ENCODE measurements at places on chromosomes 3 and 15.

DNA sequence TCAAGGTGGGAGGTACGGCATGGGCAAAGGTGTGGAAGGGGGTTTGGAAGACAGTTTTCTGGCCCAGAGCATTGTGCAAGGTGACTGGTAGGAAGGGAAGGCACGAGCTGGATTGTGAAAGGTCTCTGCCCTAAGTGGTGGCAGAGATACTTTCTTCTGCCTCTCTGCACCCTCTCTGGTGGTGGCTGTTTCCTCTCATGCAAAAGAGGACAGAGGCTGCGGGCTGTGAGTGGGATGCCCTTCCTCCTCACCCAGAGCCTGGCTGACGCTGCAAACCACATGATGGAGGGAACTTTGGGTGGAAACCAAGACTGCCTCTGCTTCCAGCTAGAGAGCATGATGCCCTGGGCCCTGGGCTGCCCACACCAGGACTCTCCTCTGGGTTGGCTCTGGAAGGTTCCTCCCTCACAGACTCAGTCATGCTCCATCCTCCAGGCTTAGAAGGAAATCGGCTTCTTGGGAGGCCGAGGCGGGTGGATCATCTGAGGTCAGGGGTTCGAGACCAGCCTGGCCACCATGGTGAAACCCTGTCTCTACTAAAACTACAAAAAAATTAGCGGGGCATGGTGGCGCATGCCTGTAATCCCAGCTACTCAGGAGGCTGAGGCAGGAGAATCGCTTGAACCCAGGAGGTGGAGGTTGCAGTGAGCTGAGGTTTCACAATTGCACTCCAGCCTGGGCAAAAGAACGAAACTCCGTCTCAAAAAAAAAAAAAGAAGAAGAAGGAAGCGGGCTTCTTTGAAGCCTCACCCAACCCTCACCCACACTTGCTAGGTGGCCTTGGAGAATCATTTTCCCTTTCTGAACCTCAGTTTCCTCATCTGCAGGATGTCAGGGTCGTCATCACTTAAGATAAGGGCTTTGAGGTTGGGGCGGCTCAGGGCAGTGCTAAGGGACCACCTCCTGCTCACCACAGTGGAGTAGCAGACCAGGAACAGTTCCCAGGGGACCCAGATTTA, 8.3 kb downstream of the PSTPIP1 start:
- no peak for DNase-seq

- peak; percentile 3 for DNase-seq
Measured at GRCh38 chr3:74067296-74067695, 442.6 kb upstream of the PDZRN3 start.

DNA sequence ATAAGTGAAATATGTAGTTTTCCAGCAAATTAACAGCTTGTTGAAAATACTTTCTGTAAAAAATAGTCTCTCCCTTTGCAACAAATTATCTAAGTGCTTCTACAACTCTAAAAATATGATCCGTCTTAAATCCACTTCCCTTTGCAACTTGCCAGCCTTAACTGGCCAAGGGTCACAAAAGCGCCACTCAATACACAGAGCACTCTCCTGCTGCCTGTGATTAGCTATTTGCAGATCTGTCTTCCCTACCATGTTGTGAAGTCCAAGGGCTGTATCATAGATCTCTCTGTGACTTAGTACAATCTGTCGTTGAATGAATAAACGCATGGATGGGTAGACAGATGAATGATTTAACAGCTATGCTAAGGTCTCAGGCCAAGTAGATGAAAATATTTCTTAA, 76.2 kb downstream of the ITGB5 start:
- DNase-seq = no peak

DNA sequence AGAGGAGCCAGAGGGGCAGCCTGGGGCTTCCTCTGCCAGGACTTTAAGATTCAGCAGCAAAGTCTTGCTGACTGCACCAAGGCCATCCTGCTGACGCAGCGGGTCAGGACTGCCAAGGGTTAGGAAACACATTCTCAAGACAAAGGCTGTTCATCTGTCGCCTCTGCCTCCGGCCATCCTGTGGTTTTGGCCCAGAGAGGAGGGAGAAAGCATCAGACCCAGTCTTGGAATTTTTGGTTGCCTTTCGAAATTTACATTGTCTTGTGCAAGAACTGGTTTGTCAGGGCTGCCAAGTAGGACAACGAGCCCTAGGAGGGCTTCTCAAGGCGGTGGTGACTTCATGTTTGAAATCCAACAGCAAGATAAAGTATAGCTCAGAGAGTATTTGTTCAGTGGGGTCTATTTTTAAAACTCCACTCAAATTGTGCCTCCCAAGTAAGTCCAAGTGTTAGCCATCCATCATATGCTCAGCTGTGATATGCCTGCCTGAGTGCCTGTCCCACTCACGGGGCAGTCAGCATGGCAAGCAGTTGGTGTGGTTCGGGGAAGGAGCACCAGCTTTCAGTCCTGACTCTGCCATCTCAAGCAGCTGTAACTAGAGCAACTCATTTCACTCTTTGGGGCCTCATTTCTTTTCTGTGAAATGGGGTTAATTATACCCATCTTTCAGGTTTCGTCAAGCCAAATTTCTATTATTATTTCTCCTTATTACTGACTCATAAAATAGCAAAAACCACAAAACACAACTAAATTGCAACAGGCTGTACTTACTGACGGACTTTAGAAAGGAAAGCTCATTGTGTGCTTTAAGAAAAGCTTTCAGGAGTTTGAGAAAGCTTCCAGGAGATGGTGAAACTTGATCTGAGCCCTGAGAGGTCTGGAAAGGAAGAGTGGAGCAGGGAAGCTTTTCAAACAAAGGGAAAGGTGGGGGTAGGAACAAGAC, 42.4 kb upstream of the RHO start:
- peak; percentile 97 for DNase-seq

- no peak for DNase-seq
Measured at GRCh38 chr3:189076449-189076848, 95.3 kb upstream of the TPRG1 start.

DNA sequence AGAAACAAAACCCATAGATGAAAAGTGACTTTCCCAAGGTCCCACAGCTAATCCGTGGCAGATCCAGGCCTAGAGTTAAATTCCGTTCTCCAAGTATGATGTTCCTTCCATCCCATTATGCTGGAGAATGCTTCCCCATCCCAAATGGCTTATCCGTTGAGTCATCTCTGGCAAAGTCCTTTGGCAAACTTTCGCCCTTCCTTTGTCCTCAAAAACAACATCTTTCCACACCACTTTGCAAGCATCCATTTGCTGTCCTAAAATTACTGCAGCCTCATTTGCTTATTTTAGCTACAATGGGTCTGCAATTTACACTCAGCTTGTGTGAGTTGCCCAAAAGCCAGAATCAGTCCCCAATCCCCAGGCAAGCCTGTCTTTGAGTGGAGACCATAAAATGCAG, 304.0 kb upstream of the TLE3 start:
- no peak for DNase-seq

DNA sequence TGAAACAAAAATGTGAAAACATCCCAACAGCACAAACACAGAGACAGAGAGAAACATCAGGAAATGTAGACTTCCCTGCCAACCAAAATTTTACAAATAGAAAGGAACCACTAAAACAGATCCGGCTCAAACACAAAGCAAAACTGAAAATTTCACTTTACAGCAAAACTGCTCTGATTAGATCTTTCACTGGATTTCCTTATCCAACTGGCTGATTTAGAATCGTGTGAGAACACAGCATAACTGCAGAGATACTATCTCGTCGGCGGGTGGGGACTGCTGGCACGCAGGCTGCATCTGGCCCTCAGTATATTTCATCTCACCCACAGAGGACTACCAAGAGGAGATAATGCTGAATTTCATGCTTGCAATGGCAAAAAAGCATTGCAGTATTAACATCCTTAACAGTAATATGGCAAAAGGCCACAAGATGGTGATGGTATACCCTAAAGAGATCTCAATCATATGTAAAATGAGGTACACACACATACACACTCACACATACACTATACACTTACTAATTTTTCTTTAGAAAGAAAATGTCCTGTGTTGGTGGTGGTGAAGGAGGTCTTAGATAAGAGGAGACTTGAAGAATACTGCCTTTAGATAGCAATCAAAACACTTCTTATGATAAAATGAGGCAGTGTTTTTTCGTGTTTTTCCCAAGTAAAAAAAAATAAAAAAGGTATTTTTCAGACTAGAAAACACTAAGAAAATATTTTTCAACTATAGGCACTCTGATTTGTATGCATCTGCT, 10.6 kb upstream of the LEO1 start:
- peak; percentile 74 for DNase-seq

DNA sequence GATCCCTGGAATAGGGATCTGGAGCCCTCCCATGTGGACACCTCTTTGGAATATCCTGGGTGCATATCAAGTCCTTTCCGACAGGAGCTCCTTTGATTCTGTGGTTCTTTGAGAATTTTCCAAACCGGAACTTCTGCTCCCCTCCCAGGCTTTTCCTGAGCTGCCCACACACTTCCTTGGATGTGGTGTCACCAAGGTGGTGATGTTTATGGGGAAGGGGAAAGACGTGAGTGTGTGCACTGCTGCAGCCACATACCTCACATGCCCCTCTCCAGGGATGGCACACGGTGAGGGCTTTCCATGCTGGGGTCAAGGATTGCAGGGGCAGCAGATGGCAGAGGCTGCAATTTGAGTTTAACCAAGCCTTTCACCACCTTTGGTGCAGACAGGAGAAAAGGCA, 27.9 kb upstream of the PSTPIP1 start:
- no peak for DNase-seq

DNA sequence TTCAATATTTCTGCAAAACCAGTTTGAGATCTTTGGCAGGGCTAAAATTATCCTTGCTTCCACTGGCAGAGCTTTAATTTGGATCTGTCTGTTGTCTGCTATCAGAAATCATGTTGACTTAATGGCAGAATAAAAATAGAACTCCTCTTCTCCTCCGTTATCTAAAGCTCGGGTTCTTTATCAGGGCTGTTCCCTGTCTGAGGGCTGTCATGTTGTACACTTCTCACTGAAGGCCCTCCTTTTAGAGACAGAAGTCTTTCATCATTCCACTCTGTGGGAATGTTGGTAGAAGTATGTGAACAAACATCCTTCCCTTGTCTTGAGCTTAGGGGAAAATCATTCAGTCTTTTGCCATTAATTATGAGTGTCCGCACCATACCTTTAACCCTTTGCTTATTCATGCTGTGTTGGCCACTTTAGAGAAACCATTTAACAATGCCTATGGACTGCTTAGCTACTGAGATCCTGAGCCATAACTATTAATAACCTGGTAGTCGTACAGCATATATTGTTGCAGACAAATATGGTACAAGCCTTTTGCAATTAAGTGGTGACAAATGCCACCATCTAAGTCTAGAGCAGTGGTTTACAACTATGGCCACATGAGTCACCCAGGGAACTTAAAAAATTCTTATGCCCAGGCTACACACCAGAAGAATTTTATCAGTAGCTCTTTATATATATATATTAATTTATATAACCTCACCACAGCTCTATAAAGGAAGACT, 226.0 kb upstream of the TPM1 start:
- no peak for DNase-seq

GRCh38 chr15:36877796-36878683, 222.3 kb downstream of the MEIS2 start:
- no peak for DNase-seq
